Glomerular endothelial cell (primary cell): ENCODE measurements at places on chromosomes 5 and 9. TPM values are rescaled to one million over a fixed set of nuclear protein-coding genes. Genes with fewer than 3 reads are reported as not detected.

Gene LOX
- 31.0 and 164 TPM in 2 replicates for total RNA-seq

Gene RPS14
- 1,375 and 2,774 TPM in 2 replicates for total RNA-seq

Gene CAMK2A
- total RNA-seq: not detected in 2 replicates

Gene SNX2
- 47.0 and 55.5 TPM in 2 replicates for total RNA-seq

Gene TRIM32
- 26.1 and 26.8 TPM in 2 replicates for total RNA-seq
